ENCODE measurements at places on chromosomes 13 and 19.

DNA sequence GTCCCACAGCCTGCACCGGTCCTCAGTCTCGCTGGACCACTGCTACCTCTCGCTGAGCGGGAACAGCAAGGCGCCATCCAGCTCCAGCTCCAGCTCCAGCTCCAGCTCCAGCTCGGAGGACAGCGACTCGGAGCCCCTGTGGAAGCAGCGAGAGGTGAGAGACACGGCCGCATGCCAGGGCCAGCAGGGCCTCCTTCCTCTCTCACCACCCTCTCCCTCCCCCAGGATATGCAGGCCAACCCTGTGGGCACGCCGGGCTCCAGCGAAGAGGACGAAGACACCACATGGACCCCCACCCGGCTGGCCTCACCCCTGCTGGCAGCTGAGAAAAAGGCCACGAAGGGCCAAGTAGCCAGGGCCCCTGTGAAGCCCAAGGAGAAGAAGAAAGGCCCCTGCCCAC, 7.3 kb downstream of the SIX5 start:
- no peak for DNase-seq

DNA sequence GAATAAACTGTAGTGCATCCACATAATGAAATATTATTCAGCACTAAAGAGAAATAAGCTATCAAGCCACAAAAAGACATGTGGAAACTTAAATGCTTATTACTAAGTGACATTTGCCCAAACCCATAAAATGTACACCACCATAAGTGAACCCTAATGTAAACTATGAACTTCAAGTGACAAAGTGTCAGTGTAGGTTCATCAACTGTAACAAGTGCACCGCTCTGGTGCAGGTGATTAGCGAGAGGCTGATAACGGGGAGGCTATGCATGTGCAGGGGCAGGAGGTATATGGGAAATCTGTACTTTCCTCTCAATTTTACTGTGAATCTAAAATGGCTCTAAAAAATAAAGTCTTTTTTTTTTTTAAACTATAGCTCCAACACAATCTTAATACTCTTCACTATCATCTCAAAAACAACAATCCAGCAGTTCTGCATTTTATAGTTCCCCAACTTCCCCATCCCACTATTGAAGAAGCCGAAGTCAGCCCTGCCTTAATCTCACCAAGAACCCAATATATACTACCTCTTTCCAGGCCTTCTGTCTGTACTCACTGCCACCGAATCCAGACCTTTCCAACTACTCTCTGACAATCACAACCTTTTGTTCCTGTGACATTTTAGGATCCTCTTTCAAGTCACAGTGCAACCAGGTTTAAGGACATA, 22.6 kb downstream of the ELF1 start:
- DNase-seq, result no peak

- no peak for DNase-seq
These were observed 10.3 kb downstream of the C19orf81 start for GRCh38 chr19:50659318-50660087.

DNA sequence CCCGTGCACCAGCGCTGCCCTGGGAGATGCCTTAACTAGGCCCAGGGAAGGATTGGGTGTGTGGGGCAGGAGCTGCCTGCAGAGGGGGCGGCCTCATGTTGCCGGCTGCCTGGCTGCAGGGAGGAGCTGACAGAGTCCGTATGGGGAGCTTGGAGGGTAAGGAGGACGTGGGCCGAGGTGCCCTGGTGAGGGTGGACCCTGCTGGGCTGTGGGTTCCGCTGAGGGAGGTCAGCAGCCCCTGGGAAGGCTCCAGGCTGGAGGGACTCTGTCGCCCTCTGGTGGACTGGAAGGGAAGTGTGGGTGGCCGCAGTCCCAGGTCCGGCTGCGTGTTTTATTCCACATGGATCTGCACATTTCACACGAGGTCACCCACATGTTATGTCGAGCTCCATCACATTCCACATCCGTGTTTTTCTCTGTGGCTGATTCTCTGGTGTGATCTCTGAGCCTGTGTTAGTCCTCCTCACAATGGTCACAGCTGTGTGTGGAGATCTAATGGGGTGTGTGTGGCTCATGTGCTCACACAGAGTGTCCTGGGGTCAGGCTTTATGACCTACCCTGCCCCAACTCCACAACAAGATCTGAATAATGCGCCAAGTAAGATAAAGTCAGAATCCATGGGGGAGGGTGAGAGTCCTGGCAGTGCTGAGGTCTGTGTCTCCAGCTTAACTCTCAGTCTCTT, 1.8 kb upstream of the CEACAM8 start:
- no peak for DNase-seq

- DNase-seq, result no peak
These were observed 49.9 kb downstream of the ZNF787 start for GRCh38 chr19:56071151-56071550.

- DNase-seq, result no peak
These were observed 10.4 kb upstream of the DIAPH3 start for GRCh38 chr13:60174113-60174512.

GRCh38 chr19:50968716-50969412, 527 bp downstream of the KLK6 start:
- no peak for DNase-seq

DNA sequence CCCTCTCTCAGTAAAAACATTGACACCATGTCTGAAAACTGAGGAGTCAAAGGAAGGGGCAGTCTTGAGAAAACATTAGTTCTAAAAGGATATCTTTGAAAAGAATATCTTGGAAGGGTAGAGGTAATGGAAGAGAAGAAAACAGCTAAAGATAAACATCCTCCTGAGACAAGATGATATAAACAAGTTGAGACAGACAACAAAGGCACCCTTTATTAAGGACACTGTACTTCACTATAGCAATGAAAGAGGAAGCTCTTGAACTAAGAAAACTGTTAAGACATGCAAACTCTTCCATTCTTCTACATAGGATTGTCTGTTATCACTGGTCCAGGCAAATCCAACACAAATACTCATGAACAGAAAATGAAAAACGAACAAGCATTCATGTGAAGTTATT, 46.3 kb downstream of the MTMR6 start:
- no peak for DNase-seq

GRCh38 chr13:80199585-80200292, 141.2 kb downstream of the SPRY2 start:
- no peak for DNase-seq

- peak; percentile 65 for DNase-seq
These were observed 348.3 kb downstream of the LIG4 start for GRCh38 chr13:107866941-107867623.

DNA sequence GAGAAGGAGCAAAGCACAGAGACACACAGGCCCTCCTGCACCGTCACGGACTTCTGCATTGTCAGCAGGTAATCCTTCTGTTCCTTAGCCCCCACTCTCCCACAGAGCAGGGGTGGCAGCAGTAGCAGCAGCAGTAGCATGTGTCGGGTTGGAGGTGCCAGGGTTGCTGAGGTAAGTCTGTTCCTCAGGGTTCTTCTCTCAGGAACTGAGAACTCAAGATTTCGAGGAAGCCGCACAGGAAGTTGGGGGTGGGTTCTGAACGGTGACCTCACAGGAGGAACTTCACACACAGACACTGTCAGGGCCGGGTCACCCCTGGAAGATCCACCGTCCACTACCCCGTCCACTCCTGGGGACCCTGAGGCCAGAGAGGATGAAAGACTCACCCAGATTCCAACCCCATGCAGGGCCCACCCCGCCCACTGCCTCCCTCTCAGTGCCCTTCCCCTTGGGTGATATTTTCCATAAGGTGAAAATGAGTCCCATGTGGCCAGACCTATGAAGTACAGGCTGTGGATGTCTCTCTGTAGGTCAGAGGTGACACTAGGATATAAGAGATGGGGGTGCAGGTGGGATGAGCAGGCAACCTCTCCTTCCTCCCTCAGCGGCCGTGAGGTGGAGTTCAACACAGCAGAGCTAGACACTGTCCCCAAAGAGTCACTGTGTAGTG, at the start of gene SIGLEC12:
TSS of gene SIGLEC12 (minus strand) at position 207 of the 670 bp plus-strand sequence. CDS start at position 140, 67 bp downstream.
- no peak for DNase-seq

- DNase-seq, result no peak
These were observed 198.6 kb downstream of the OXGR1 start for GRCh38 chr13:96795670-96796069.

All from NCI-H1417 treated with DMSO at 0.1 percent for 48 hours (cell line).